ENCODE measurements at places on chromosomes 6 and 20. TPM values are rescaled to one million over a fixed set of nuclear protein-coding genes. Genes with fewer than 3 reads are reported as not detected.
A peak's percentile ranks its signal among the peaks of the same experiment; 100 is the strongest.

Gene LY6G5C
- total RNA-seq: not detected

GRCh38 chr6:46565531-46565930 lies 74.3 kb upstream of the RCAN2 start:
- no peak for DNase-seq

- DNase-seq: peak; percentile 80
These were observed 16.3 kb downstream of the RPRD1B start for GRCh38 chr20:38049800-38050199.

Gene LRFN2
- not detected for total RNA-seq

GRCh38 chr6:5213836-5214235 lies 46.9 kb downstream of the LYRM4 start:
- DNase-seq: no peak

Gene E2F1
- 68.1 TPM for total RNA-seq
